ENCODE measurements at places on chromosomes 4 and X. TPM values are rescaled to one million over a fixed set of nuclear protein-coding genes. Genes with fewer than 3 reads are reported as not detected.

LRCH2 gene
- 0.38 TPM for total RNA-seq

MAGEA2B gene
- not detected for total RNA-seq

NXT2 gene
- total RNA-seq = 1.9 TPM

WDR44 gene
- total RNA-seq = 11.8 TPM

GRCh38 chr4:2823671-2824328 is 19.8 kb upstream of the ADD1 start:
- DNase-seq = peak; percentile 40

GRCh38 chr4:184346682-184347081 is 127.7 kb downstream of the IRF2 start:
- no peak for DNase-seq

- no peak for DNase-seq
These were observed 61.5 kb downstream of the EDNRA start for GRCh38 chr4:147542229-147542990.

DNA sequence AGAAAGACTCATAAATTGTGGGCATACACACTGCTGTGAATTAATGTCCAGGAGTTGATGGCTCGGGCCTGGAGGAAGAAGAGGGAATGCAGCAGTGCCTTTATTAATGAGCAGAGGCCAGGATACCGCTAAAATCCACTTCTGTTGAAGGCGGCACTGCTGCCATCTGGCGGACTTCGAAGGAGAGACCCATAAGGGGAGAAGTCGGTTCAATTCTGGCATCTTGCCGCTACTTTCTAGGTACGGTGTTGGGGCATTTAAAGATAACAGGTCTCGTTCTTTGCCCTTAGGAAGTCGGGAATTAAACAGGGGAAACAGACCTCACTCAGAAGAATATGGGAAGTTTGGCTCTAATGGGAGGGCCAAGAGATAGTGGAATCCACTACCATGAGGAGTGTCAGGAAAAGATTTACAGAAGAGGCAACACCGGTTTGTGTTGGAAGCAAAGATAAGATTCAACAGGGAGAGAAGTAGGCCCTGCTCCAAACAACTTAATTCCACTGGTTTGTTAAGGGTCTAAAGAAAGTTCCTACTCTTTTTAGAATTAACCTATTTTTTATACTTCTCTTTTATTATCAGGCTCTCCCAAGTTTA is 133.6 kb upstream of the GIMD1 start:
- peak; percentile 23 for DNase-seq

DNA sequence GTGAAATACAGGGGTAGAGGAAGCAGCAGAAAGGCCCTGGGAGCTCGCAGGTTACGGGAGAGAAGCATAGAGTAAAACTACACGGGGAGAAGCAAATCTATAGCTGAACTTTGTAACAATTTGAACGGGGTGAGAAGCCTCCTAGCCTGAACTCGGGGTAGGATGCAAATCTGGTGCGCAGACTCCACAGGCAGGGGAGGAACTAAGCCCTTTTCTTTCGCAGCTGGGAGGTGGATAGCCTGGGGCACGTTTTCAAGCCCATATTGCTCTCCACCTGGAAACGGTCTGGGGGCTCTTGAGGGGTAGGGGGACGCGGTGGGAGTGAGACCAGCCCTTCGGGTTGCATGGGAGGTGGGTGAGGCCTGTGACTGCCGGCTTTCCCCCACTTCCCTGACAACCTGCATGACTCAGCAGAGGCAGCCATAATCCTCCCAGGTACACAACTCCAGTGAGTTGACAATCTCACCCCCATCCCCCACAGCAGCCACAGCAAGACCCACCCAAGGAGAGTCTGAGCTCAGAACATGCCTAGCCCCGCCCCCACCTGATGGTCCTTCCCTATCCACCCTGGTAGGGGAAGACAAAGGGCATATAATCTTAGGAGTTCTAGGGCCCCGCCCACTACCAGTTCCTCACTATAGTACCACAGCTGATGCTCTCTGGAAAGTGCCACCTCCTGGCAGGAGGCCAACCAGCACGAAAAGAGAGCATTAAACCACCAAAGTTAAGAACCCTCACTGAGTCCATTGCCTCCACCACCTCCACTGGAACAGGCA is 29.9 kb downstream of the SOWAHB start:
- no peak for DNase-seq

- DNase-seq = no peak
These were observed 456.8 kb downstream of the PRR32 start for GRCh38 chrX:127276326-127276725.

- no peak for DNase-seq
These were observed 108.2 kb upstream of the PACRGL start for GRCh38 chr4:20592013-20592412.
